ENCODE measurements at places on chromosomes 7 and 10. TPM values are rescaled to one million over a fixed set of nuclear protein-coding genes. Genes with fewer than 3 reads are reported as not detected.
A peak's percentile ranks its signal among the peaks of the same experiment; 100 is the strongest.

GRCh38 chr10:101889256-101890210 lies 45.9 kb upstream of the KCNIP2 start:
- peak; percentile 54 for DNase-seq

- DNase-seq = no peak
These were observed 68.9 kb downstream of the MTERF1 start for GRCh38 chr7:91811641-91812040.

The IDE gene
- polyA plus RNA-seq = 15.6 TPM

DNA sequence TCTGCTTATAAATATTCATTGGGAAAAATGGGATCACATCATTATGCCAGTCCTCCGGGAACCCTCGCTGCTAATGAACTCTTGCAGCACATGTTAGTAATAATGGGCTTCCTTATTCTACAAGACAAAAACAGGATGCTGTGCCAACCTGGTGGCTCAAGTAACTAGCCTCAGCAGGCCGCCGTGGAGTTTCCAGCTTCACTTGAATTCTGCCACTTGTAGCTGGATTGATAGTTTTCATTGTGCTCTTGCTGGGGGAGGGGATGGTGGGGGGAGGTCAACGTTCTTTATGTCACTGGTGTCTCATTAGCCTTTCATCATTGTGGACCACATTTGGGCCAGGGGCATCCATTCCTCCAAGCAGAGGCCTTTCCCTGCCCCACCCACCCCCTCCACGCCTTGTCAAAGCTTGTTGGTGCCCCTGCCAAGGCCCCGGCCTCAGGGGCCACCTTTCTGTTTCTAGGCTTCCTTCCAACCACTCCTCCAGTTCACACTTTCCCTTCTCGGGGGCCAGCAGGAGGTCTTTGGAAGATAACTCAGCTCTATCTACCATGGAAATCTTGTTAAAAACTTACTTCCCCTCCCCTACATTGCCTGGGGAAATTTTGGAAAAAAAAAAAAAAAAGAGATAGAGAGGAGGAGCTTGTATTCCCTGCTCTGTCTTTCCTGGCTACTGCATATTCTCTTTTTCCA lies 153.9 kb downstream of the BMPER start:
- no peak for DNase-seq

The PWWP2B gene
- polyA plus RNA-seq = 2.4 TPM

- DNase-seq = no peak
These were observed 44.2 kb downstream of the PPIF start for GRCh38 chr10:79391231-79392019.

GRCh38 chr7:44411306-44411705 lies 79.2 kb downstream of the NUDCD3 start:
- DNase-seq = no peak

- DNase-seq = no peak
These were observed 42.1 kb downstream of the CNNM2 start for GRCh38 chr10:102960157-102960556.

The OLAH gene
- 0.09 TPM for polyA plus RNA-seq

The GBX1 gene
- not detected for polyA plus RNA-seq

The C7orf57 gene
- polyA plus RNA-seq = not detected

GRCh38 chr10:106711313-106711906 lies 453.1 kb downstream of the SORCS1 start:
- peak; percentile 35 for DNase-seq

All from CD14-positive monocyte (primary cell).